Stimulated activated CD8-positive, alpha-beta memory T cell treated with anti-CD3 and anti-CD28 coated beads, Interleukin-15, amount 100 ng/mL, for 1 hour (primary cell): ENCODE measurements at places on chromosomes 12 and 14.

DNA sequence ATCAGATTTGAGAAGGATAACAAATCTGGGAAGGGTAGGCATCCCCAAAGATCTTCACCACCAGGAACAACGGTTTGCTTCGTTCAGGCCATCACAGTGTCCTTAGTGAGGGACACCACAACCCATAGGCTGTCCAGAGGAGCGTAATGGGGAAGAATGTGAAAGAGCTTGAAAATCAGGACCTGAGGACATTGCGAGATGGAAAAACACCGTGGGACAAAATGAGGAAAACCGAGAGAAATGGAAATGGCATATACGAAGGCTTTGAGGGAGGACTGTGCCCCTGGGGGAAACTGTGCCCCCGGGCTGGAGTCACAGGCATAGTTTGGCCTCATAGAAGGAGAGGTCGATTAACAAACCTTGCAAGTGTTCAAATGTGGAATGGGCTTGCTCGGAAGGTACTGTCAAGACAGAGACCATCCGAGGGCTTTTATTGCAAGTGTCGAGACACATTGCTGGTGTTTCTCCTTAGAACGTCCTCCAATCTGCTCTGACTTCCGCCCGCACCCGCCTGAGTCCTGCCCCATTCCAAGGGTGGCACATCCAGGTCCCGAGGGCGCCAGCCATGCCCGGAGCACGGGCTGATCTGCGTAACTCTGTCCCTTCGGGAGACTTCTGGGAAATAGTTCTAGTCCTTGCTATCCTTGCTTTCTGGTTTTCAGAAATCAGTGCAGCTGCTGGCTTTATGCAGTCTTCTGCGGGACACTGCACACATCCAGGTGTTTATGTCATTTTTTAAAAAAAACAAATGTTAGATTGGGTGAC lies 885 bp upstream of the PALS1 start:
- DNase-seq: no peak

DNA sequence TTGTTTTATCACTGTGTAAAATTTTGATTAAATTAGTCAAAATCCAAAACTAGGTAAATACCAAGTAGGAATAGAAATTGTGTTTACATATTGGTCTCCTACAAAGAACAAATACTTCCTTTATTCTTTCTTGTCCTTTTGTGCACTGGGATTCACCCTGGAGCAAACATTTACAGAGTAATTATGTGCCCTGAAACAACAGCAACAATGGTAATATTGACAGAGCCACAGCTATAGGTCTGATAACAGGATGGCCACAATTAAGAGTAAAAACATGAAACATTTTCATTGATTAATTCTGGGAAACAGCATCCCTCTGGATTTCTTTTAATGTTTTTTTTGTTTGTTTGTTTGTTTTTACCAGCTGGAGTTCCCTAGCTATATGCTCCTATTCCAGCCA lies 61.2 kb downstream of the SLC38A6 start:
- DNase-seq: no peak

- DNase-seq: no peak
These were observed 10.0 kb upstream of the CLEC7A start for GRCh38 chr12:10140001-10140400.

GRCh38 chr12:14906114-14906513 lies 20.5 kb upstream of the MGP start:
- no peak for DNase-seq

- no peak for DNase-seq
These were observed 267.1 kb upstream of the RGS6 start for GRCh38 chr14:71665157-71665556.

DNA sequence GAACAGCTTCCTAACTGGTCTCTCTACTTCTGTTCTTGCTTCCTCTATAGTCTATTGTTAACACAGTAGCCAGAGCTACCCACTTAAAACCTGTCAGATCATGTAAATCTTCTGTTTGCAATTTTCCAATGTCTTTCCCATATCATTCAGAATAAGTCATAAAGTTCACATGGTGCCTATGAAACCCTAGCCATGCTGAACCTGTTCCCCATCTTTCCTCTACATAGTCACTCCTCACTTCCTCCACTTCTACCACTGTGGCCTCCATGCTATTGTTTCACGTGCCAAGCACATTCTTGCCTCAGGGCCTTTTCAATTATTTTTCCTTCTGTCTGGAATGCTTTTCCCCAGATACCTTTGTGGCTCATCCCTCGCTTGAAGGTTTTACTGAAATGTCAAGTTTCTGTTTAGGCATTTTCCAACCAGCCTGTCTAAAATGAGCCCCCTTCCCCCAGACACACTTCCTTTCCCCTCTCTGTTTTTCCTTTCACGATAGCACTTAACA lies 132.1 kb downstream of the DYRK2 start:
- DNase-seq: no peak

DNA sequence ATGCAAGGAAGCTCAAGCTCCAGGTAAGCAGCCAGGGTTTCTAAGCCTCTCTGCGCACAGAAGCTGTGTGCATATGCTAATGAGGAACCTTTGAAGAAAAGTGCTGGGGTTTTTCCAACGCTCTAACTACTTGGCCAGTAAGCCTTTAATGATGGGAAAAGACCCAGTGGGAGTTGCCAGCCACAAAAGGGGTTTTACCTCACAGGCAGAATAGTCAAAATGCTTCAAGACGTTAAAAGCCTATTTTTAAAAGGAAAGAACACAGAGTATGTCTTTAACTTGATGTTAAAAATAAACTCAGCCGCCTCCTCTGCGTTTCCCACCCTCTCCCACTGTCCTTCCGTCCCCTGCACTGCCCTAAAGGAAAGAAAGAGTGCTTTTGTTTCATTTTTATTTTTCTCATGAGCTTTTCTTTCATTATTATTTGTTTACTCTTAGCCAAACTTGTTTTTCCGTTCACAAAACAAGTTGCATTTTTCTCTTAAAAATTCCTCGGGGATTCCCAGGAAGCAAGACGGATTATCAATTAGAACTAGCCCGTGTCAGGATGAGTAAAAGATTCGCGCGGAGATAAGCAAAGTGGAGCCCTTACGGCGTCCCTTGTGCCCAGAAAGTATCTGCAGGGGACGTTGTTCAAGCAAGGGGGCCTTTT lies 209.8 kb upstream of the NUDT4 start:
- no peak for DNase-seq

GRCh38 chr14:92928961-92929688 lies 6.2 kb downstream of the CHGA start:
- no peak for DNase-seq

DNA sequence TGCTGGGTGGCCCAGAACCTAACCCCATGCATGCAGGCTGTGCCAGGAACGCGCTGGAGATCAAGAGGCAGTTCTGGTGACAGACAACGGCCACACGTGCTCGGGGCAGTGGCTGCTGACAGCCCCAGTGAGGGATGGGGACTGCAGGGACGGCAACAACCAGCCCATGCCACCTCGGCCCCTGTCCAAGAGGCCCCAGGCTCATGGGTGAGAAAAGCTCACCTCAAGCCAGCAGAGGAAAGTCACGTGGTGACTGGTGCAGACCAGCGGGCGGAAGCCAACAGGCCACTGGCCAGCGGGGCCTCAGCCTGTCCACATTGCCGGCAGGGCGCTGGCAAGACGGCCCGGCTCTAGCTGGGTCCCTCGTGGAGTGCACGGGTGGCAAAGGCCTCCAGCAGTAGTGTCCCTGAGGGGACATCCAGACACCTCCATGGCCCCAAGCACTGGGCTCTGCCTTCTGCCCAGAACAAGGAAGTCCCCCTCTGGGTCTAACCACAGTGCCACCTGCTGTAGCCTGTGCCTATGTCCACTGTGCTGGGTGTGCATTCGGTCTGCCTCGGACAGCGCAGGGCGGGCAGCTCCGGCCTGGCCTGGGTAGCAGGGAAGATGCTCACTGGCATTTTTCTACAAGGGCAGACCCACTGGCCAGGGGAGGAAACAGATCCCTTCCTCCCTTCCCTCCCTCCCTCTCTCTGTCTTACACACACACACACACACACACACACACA lies 134.1 kb downstream of the NCOR2 start:
- DNase-seq: no peak

- no peak for DNase-seq
These were observed 459.4 kb downstream of the ETNK1 start for GRCh38 chr12:23084236-23084995.

DNA sequence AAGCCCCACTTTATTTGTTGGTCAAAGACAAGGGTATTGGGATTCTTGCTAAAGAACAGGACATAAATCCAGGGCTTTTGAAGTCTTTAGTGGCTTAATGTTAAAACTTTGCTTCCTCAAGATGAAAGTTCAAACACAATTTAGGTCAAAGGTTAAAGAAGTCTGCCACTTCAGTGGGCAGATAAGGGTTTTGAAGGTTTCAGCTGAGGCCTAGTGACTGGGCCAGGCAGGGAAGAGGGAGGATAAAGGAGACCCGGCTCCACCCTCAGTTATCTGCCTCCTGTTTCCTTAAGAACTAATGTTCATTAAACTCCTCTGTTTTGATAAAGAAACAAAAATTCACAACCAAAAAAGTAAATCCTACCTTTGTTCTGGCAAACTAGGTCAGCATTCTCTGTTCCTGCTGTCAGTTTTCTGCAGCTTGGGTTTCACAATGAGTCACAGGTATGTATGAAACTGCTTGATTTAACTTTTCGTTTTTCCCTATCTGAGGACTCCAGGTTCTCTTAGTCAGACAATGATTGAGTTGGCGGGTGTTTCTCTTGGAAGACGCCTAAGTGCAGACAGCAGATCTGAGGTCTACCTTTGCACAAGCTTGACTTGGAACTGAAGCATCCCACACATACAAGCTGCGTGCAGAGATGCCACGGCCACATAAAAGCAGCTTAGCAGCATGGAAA lies 208.3 kb downstream of the EXOC5 start:
- DNase-seq: no peak

- no peak for DNase-seq
These were observed 20.1 kb downstream of the ZNF84 start for GRCh38 chr12:133057446-133057845.

- DNase-seq: no peak
These were observed 322.5 kb downstream of the SYT1 start for GRCh38 chr12:79187032-79187431.

DNA sequence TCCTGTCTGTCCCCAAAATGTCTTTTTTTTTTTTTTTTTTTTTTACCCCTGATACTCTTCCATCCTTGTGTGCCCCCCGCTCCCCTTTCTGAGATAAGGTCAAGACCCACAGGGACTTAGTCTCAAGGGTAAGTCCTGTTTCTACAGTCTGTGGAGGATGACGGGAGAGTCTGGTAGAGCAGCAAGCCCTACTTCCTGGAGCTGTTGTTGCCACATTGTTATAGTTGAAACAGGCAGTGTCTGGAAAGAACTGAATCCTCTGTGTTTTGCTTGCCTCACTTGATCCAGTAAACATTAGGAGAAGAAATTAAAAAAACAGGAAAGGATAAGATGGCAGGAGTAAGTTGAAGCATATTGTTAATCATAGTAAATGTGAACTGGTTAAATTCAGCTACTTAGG lies 45.5 kb downstream of the ZNF664 start:
- no peak for DNase-seq

GRCh38 chr14:100386121-100386520 lies 63.0 kb downstream of the SLC25A47 start:
- DNase-seq: no peak

DNA sequence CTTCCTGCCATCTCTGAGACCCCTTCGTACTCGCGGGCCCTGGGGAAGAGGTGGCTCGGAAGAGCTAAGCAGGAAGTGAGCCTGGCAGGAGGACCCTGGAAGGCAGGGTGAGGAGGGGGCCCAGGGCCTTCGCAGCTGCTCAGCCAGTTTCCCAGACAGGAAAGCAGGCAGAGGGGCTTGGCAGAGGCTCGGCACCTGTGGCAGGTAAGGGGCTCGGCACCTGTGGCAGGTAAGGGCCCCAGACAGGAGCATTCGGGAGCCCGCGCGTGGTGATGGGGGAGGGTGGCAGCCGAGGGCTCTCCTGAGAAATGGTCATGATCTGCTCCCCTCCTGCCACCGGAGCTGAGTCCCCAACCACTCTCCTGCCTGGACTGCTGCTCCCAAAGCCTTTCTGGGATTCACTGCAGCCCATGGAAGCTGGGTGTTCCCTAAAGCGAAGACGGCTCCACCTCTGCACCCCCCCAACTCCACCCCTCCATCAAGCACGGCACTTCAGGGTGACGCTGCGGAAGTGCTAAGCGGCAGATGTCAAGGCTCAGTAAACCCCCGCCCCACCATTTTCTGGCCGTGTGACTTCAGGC lies 63.2 kb downstream of the PRIMA1 start:
- no peak for DNase-seq

DNA sequence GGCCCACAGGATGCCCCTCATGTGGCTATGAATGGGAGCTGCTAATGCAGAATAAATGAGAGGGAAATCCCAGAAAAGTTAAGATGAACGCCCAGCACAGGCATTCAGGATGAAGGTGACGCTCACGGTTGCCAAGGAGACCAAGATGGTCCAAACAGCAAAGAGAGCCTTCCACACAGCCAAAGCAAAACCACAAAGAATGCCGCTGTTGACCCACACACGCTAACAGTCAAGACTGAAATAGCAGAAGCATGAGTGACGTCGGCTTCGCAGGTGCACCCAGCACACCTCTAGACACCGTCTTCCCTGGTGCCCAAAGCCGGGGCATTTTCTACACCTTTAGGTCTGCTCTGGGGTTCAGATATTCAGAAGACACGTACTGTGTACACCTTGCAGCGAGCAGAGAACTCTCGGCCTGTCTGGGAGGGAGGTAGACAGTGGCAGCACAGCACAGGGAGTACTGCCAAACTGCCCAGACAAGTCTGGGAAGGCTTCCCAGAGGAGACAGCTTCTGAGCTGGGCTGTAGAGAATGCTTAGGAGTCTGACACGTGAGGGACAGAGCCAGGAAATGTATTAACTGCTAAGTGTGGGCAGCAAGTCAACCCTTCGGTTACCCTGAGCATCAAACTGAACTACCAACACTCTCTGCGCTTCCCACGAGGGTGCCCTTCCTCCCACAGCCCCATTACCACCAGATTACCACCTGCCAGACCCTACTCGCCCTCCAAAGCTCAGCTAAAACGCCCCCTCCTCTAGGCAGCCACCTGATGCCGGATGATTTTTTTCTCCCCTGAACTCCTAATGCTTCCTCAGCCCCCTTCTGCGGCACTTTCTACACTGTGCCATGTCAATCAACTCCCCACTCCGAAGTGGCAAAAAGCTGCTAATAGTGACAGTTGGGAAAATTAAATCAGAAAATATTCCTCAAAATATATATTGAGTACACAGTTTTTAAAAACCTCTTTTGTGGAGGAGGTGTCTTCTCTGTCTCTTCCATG lies 50.1 kb downstream of the CCDC88C start:
- no peak for DNase-seq

DNA sequence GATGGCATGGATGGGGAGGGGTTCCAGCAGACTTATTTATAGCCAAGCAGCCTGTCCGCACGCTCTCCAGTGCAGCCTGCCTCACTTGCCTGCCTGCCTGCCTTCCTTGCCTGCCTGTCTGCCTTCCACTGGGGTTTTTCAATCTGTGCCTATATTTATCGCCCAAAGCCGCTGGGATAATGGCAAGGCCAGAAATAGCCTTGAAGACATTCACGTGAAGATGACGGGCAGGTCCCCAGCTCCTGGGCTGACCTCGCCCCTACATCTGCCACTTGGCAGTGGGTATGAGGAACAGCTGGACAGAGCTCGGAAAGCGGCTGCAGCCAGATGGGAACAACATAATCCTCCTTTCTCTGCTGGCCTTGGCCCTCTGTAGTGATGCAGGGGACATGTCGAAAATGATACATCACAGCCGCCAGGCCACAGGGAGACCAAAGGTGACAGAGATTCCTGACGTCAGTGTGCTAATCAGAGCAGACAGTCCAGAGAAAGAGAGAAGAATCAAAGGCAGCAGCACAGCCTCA lies 53.3 kb downstream of the PITPNM2 start:
- no peak for DNase-seq

- no peak for DNase-seq
These were observed 19.7 kb upstream of the NGB start for GRCh38 chr14:77290705-77291104.
